Frontal cortex (tissue), 4 donors: ENCODE measurements at places on chromosomes 3 and 15. TPM values are rescaled to one million over a fixed set of nuclear protein-coding genes. Genes with fewer than 3 reads are reported as not detected.

GRCh38 chr3:16332904-16333426 is 68.0 kb downstream of the OXNAD1 start:
- DNase-seq: no peak

The EXOSC7 gene
- total RNA-seq: 27.3 TPM

The LRTM1 gene
- not detected for total RNA-seq

DNA sequence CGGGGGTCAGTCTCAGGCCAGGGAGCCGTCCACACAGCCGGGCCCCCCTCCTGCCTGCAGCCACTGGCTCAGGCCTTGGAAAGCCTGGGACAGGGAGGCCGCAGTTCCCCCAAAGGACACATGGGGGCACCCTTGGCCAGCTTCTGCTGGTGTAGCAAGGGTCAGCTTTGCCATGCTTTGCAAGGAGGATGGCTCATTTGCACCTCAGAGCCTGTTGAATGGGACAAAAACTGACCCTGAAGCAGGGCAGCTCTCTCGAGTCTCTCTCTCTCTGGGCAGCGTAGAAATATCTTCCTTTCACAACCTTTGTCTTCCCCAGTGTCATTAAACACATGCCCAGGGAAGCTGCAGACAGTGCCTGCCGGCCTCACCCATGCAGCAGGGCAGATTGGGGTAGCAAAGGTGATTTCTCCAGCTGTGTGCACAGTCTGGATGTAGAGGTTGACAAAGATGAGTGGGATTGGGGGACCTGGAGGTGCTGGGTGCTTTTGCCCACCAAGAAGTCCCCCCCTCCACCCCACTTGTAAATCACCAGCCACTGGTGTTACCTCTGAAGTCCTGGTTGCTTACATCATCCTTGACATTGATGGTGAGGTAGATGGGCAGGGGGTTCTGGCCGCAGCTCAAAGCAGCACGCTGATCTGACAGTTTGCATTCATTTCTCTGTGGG is 17.4 kb upstream of the EHD4 start:
- peak; percentile 67 for DNase-seq

The TM4SF1 gene
- total RNA-seq: 15.1 TPM

The IP6K1 gene
- 51.4 TPM for total RNA-seq

DNA sequence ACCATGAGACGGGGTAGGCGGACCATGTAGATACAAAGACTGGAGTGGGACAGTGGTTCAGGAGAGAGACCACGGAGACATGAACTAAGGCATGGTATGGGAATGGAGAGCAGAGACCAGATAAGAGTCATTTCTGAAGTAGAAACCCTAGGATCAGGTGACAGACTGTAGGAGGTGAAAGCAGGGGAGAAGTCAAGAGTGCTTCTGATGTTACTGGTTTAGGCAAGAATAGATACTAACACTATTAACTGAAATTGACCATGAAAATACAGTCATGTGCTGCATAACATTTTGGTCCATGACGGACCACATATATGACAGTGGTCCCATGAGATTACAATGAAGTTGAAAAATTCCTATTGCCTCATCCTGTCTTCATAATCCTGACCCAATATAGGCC is 41.7 kb downstream of the RASGRP1 start:
- no peak for DNase-seq

GRCh38 chr3:171901615-171902312 is 58.6 kb downstream of the TMEM212 start:
- no peak for DNase-seq

GRCh38 chr3:189570916-189571315 is 60.3 kb upstream of the TP63 start:
- DNase-seq: no peak

GRCh38 chr3:18111796-18112232 is 313.3 kb downstream of the SATB1 start:
- DNase-seq: no peak

DNA sequence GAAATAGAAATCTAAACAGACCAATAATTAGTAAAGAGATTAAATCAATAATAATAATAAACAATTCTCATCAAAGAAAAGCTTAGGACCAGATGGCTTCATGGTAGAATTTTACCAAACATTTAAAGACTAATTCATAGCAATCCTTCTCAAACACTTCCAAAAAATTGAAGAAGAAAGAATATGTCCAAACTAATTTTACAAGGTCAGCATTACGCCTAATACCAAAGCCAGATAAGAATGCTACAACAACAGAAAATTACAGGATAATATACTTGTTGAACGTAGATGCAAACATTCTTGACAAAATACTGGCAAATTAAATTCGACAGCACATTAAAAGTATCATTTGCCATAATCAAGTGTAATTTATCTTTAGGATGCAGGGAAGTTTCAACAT is 36.1 kb upstream of the CADM2 start:
- no peak for DNase-seq

DNA sequence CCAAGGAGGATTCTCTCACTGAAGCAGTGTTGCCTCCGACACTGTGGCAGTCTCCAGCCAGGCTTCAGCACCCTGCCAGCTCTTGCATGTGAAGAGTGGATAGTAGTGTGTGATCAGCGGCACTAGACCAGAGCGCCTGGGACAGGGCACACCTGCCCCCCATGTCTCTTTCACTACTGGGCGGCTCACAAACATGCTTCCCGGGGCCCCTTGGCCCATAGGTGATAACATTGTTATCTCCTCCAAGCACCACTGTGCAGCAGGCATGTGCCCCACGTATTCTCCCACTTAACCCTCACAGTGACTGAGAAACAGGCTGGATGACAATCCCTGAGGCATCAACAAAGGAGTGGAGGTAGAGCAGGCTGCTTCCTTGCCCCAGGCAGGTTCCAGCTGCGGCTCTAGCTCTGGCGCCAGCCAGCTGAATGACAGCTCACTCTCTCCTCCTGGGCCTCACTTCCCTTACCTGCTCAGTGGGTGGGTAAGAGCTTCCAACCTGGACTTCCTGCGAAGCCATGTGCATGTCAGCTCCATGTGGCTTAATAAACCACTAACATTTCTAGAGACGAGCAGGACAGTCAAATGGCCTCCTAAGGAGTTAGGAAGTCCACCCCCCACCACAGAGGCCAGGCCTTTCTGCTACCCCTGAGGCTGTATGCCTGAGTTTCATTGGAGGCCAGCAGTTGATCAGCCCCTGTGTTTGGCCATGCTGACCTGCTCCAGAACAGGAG is 37.8 kb downstream of the KLF13 start:
- DNase-seq: no peak

DNA sequence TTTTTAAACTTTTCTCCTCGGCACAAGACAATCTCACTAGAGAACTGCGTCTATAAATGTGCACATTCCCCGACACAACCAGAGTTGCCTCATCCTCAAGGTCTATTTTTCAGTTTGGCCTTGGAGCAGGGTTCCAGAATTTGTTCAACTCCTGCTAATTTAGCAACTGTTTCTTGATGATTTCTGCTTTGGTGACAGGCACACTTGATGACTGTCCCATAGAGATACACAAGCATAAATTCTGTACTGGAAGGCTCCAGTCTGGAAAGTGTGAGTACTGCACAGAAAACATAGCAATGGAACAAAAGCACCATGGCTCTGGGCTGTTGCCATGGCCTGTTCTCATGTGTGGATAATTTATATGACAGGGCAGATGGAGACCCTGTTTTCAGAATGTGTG is 379.6 kb upstream of the PDZRN3 start:
- DNase-seq: no peak

DNA sequence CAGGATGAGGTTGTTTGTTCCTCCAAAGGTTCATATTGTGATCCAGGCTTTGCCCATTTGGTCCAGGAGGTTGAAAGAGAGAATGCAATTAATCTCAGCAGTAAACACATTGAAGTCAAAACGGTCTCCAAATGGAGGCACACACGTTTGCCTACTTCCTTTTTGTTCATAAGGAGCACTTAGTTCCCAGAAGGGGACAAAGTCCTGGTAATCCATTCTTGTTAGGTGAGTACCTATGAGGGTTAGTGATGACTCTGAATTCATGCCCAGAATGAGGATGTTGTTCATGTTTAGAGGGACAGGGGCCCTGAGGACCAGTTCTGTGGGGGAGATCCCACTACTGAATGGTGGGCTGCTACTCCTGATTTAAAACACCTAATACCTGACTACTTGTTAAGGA is 177.7 kb downstream of the ALDH1A2 start:
- no peak for DNase-seq

The C2CD4B gene
- total RNA-seq: 0.41 TPM

GRCh38 chr15:31869686-31870307 is 160.5 kb upstream of the CHRNA7 start:
- peak; percentile 36 for DNase-seq

DNA sequence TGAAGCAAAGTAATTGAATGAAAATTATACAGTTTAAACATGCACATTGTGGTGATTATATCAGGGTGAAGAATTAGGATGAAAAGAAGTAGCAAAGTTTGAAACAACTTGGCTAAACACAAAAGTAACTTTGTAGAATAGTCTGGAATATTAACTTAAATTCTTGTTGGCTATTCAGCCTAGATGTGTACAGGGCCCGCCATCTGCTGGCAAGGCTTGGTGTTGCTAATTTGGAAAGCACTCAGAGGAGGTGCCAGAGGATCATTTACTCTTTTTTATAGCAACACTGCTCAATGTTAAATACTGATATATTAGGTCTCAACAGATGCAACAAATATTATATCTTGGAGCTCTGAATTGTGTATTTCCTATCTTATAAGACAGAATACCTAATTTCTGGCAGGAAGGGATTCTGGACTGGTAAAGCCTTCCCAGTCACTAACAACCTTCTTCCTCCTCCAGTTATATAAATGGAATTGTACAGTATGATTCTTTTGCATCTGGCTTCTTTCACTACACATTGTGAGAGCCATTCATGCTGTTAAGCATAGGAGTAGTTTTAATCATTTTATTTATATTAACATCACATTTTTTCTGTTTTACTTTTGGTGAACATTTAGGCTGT is 36.1 kb downstream of the TTC23 start:
- DNase-seq: peak; percentile 68

DNA sequence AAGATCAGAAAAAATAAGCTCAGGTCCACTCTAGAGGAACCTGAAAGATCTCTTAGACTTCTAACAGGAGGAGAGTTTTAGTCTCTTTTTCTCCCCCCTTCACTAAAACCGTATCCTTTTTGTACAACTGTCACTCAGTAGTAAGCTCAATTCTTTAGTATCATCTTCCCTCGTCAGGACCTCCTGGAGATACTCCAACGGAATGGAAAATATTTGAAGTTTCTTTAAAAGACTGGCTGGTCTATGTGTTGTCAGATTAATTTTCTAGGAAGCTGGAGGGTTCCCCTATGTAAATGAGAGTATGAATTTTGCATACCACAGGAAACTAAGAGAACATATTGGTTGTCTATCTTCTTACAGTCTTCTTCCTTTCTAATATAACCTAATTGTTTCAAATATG is 747.7 kb upstream of the CBLB start:
- no peak for DNase-seq

DNA sequence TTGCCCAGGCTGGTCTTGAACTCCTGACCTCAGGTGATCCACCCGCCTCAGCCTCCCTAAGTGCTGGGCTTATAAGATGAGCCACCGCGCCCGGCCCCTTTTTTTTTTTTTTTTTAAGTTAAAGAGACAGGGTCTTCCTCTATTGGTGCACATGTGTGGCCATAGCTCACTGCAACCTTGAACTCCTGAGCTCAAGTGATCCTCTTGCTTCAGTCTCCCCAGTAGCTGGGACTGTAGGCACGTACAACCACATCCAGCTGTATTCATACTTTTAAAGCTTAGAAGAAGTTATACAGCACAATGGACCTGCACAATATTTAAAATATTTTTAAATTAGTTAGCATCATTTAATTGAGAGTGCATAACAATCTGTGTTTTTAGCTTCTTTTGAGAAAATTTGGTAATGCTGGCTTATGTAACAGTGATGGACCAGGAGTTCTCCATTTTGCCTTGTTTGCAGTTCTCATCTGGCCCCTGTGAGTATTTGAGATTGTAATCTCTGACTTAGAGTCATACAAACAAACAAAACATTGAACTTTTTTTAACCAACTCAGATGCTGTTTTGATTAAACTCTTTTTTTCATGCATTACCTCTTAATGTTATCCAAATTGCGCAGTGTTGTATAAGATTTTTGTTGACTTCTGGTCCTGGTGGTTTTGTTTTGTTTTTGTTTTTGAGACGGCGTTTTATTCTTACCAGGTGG is 33.0 kb downstream of the CHD2 start:
- DNase-seq: no peak

The SLC2A2 gene
- total RNA-seq: not detected

GRCh38 chr3:50251220-50251619 is 15.2 kb downstream of the GNAI2 start:
- no peak for DNase-seq

GRCh38 chr3:58059349-58060321 is 51.4 kb downstream of the FLNB start:
- DNase-seq: no peak

DNA sequence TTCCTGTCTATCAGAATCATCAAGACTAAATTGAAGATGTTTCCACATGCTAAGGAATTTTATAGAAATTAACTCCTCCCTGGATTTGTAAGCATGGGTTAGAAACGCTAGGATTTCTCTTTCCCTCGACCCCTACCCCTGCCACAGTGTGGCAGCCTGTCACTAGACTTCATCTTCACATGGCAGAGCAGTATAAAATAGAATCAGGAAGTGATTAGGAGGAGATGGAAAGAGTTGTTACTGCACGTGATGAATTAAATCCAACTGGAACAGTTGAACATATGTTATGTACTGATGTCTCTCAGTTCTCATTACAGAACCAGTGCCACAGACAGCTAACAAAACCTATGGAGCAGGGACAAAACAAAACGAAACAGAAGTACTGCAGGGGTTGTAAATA is 130.0 kb upstream of the BNIP2 start:
- DNase-seq: no peak

DNA sequence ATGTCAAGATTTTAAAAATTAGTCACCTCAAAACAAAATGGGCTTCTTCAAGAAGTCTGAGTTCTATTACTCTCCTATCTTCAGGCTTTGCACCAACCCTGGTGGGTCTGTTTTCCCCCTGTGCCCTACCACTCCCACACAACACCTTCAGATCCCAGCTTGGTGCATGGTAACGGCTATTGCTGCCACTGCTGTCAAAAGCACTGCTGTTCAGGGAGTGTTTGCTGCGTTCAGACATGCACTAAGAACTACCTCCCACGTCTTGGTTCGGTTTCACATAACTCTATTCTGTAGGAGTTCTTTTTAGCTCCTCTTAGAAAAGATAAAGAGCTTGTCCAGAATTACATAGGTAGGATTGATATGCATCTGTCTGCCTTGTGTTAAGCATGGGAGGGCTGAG is 799.2 kb downstream of the NR2F2 start:
- no peak for DNase-seq
